ENCODE measurements at places on chromosomes 11 and 22.

GRCh38 chr11:80239217-80239616, 798.4 kb upstream of the TENM4 start:
- no peak for DNase-seq

- no peak for DNase-seq
Measured at GRCh38 chr11:45924927-45925326, 2.5 kb downstream of the LARGE2 start.

- DNase-seq: no peak
Measured at GRCh38 chr11:71446942-71447688, 1.1 kb downstream of the DHCR7 start.

DNA sequence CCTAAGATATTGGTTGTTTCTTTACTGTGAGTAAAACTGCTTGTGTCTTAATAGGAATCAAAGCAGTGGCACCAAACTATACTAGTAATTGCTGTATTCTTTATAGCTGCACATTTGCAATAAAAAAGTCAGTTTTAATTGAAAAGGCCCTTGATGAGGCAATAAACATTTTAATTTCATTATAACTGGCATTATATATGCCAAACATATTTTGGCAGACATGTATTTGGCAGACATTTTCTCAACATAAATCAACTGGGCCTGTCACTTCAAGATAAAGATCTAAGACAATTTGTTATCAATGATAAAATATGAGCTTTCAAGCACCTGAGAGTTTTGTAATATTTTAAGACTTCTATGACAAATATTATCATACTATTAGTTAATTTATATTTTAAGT, 245.7 kb downstream of the SBF2 start:
- DNase-seq: no peak

DNA sequence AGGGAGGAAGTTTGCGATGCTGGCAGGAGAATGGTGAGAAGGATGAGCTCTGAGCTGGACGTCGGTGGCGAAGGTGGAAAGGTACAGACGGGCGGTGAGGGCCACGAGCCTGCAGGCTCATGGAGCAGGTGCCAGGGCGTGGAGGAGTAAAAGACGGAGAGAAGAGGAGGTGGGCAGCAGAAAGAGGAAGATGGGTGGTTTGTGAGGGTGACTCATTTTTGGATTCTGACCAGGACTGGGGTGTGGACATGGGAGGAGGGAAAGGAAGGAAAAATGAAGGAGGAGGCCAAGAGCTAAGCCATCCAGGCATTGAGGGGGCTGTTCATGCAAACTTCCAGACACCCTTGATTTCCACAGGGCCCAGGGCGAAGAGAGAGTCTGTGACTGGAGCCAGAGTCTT, 3.5 kb downstream of the ZDHHC24 start:
- DNase-seq: no peak

DNA sequence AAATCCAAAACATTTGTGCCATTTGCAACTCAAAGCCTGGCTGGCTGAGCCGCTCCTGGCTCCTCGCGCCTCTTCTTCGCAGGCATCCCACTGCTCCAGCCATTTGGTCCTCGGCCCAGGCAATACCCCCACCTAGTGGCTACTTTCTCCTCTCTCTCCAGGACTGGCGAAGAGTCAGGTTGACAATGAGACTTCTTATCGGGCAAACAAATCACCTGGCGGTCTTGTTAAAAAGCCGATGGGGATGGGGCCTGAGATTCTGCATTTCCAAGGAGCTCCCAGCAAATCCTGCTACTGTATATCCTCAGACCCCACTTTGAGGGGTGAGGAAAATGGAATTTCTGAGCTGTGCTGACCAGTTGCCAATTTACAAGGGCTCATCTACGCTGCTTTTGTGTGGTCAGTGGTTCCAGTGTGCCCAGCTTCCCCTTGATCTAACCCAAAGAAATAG, 89.0 kb downstream of the ISX start:
- DNase-seq: no peak

- no peak for DNase-seq
Measured at GRCh38 chr22:30989474-30989873, 20.4 kb downstream of the TUG1 start.

DNA sequence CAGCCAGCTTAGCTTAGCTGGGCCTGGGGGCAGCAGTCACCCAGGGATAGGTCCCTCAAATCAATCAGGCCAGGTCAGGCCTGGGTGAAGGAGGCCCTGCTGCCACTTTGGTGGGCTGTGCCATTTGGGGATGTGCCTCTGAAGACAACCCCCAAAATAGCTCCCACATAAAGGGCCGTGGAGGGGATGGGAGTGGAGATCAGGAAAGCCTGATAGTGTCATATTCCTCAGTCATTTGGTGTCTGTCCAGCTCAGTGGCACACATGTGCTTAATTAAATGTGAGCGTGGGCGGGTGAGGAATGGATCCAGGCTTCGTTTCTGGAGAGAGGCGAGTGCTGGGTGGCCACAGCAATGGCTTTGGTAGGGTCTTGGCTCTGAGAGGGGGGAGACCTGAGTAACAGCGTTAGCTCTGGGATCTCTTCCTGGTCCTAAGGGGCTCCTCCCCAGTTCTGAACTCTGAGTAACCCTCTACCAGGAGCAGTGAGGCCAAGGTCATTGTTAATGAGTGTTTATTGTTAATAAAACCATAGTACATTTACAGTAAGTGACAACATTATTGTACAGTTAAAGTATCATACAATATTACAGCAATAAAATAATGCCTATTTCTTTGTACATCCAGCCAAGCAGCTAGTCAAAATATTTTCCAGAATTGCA, 45.2 kb downstream of the NAT10 start:
- no peak for DNase-seq

GRCh38 chr11:107882095-107882820, 23.7 kb upstream of the SLC35F2 start:
- no peak for DNase-seq
